Stimulated activated CD4-positive, alpha-beta T cell treated with anti-CD3 and anti-CD28 coated beads, TNF-alpha, amount 100 ng/mL, for 1 hour (primary cell): ENCODE measurements at places on chromosomes 11 and 22.
A peak's percentile ranks its signal among the peaks of the same experiment; 100 is the strongest.

DNA sequence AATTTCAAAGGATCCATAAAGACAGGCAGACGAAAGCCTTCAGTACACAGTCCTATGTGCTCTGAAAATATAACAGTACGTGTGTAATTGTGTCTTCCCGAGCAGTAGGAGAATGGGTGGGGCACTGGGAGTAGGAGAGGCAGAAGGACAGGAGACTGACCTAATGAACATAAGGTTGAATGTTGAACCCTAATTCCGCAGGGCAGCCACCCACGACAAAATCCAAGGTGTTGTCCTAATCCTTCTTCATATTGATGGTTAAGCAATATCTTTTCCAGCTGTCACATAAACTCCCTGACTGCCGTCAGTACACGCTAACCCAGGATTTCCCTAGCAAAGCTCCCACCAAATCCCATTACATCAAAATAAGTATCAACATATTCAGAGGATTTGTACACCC, 34.5 kb downstream of the SPATA19 start:
- DNase-seq = no peak

GRCh38 chr22:48539261-48539660, 1288.4 kb downstream of the BRD1 start:
- no peak for DNase-seq

- no peak for DNase-seq
These were observed 48.8 kb upstream of the SHISAL1 start for GRCh38 chr22:44361391-44362126.

DNA sequence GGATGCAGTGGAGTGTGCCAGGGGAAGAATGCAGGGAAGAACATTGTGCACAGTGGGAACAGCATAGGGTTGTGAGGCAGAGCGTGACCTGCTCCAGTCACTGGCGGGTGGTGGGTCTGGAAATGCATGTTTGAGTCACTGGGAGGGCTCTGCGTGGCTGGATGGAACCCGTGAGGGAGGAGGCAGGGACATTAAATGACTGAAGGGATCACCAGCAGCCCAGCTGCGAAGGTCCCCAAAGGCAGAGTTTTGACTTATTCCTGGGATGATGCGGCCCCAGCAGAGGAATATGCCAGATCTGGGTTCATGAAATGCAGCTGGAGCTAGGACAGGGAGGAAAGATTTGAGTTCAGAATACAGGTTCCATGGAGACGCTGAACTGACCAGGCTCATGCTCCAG, 104.0 kb upstream of the FGF3 start:
- DNase-seq = no peak

- DNase-seq = no peak
These were observed 48.0 kb downstream of the TSPAN18 start for GRCh38 chr11:44774731-44775130.

- DNase-seq = no peak
These were observed 1.6 kb downstream of the OR10G7 start for GRCh38 chr11:124039557-124039956.

- no peak for DNase-seq
These were observed 76.3 kb upstream of the SUSD2 start for GRCh38 chr22:24105013-24105360.

- no peak for DNase-seq
These were observed 8.1 kb downstream of the UPK3A start for GRCh38 chr22:45292731-45293442.

DNA sequence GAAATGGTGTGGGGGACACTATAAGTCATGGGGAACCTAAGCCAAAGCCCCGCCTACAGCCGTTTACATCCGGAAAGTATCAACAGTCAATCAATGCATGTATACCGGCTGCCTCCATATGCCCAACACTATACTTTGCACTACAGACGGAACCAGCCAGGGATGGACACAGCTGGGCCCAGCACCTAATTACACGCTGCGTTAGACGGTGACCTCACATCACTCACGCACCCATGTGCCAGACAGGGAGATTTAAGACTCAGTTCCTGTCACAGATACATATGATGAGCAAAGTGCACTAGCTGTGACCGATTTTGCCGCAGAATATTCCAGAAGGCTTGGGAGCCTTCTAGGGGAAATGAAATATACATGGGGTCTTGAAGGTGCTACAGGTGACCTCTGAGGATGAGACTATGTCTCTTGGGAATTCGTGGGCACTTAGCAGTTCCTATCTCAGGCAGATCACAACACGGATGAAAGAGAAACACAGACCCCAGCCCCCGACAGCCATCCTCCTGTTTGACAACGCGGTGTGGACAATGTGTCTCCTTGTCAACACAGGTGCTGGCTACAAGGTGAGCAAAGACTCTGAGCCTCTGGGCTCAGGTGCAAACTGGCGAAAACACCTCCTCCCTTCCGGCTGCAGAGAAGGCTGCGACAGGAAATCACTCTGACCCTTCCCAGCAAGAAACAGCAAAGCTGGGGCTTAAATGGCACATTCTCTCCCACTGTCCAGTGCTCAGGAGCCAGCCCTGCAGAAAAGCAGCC, 8.0 kb downstream of the AHNAK start:
- no peak for DNase-seq

- no peak for DNase-seq
These were observed 1707.6 kb upstream of the RAG2 start for GRCh38 chr11:38305682-38306081.

- DNase-seq = no peak
These were observed 52.4 kb downstream of the PTPRJ start for GRCh38 chr11:48032721-48033120.

GRCh38 chr11:132961453-132961852, 570.8 kb downstream of the OPCML start:
- no peak for DNase-seq

DNA sequence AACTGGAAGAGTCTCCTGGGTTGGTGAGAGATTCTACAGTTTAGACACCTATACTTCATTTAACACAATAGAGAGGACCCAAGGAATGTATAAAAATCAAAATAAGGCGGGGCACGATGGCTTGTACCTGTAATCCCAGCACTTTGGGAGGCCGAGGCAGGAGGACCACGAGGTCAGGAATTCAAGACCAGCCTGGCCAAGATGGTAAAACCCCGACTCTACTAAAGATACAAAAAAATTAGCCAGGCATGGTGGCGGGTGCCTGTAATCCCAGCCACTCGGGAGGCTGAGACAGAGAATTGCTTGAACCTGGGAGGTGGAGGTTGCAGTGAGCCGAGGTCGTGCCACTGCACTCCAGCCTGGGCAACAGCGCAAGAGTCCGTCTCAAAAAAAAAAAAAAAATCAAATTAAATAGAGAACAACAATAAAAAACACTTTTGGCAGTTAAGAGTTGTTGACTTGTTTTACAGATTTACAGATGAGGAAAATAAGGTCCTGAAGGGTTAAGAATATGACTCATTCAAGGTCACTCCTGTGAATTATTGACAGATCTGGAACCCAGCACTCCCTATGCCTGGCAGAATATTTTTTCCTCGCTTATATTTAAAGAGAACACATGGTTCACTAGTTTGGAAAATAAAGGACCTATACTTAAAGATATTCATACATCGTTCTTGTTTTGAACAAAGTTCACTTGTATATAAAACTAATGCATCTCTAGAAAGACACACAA, 5.2 kb downstream of the LGR4 start:
- DNase-seq = no peak

GRCh38 chr11:57667736-57668433, at the start of gene ZDHHC5:
Gene ZDHHC5 (plus strand): TSS chr11:57668114. CDS start chr11:57673091, 4,977 bp downstream.
- peak; percentile 97 for DNase-seq

DNA sequence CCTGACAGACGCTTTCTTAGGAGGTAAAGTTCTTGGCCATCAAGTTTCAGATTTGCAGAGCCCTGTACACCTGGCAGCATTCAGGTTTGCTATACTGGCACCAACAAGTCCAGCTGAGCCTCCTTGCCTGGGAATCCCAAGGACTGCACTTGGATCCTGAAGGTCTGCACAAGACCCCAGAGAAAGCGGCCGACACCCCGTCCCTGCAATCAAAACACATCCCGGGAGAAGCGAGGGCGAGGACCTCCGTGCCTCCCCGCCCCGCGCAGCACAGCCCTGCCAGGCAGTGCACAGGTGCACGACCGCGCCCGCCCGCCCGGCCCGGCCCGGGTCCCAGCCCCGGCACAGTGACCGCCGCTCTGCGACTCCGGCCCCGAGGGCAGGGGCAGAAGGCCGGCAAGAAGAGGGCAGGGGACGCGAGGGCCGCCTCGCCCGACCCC, 559 bp downstream of the MRTFA start:
- DNase-seq = no peak

- no peak for DNase-seq
These were observed 31.3 kb downstream of the CARD18 start for GRCh38 chr11:105108247-105108646.

- no peak for DNase-seq
These were observed 4.0 kb downstream of the TECTA start for GRCh38 chr11:121105063-121105480.

GRCh38 chr11:127931803-127932202, 655.6 kb downstream of the ETS1 start:
- no peak for DNase-seq

- no peak for DNase-seq
These were observed 5.7 kb upstream of the APOBEC3A start for GRCh38 chr22:38951734-38952133.

GRCh38 chr11:12245091-12245490, 132.3 kb upstream of the PARVA start:
- DNase-seq = no peak

DNA sequence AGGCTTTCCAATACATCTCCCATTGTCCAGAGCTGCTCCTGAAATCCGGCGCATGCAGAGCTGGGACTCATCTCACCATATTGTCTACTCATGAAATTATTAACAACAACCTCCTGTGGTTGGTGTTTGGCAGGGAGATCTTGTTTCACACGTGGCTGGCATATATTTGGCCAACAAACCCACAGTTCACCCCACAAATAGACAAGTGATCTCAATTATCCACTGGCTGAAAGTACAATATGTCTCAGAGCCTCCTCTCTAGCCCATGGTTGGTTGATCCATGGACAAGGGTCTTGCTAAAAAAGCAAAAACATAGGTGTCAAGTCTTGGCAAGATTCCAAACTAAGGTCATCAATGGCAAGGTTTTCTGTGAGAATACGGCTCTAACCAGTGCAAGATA, 386.9 kb downstream of the ETS1 start:
- DNase-seq = no peak

- DNase-seq = no peak
These were observed 4.0 kb downstream of the BANF1 start for GRCh38 chr11:66006134-66006890.

- DNase-seq = no peak
These were observed 16.1 kb downstream of the ALKBH8 start for GRCh38 chr11:107549253-107549953.

- no peak for DNase-seq
These were observed 3.0 kb downstream of the SSTR3 start for GRCh38 chr22:37209140-37209845.

DNA sequence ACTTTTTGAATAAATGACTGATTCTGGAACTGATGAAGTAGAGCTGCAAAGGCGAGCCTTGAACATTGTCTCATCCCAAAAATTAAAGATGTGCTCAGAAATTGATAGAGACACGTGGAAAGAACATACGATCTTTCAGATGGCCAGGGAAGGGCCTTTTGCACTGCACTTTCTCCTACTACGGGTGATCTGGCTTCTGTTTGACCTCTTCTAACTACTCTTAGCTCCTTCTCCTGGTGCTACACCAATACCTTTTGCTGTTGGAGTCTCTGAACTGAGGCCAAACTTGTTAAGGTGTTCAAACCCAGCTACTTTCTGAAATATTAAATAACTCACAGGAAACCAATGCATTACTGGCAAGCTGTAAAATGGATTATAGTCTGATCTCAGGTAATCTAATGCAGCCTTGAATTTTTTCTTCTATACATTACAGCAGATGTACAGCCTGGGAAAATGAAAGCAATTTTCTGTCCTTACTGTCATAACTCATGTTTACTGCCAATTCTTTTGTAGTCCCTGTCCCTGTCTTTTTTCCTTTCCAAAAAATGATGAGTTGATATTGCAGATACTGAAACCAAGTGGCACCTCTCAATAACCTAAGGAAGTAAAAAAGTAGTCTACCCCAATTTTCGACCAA, 1086.1 kb upstream of the CNTN5 start:
- DNase-seq = no peak

DNA sequence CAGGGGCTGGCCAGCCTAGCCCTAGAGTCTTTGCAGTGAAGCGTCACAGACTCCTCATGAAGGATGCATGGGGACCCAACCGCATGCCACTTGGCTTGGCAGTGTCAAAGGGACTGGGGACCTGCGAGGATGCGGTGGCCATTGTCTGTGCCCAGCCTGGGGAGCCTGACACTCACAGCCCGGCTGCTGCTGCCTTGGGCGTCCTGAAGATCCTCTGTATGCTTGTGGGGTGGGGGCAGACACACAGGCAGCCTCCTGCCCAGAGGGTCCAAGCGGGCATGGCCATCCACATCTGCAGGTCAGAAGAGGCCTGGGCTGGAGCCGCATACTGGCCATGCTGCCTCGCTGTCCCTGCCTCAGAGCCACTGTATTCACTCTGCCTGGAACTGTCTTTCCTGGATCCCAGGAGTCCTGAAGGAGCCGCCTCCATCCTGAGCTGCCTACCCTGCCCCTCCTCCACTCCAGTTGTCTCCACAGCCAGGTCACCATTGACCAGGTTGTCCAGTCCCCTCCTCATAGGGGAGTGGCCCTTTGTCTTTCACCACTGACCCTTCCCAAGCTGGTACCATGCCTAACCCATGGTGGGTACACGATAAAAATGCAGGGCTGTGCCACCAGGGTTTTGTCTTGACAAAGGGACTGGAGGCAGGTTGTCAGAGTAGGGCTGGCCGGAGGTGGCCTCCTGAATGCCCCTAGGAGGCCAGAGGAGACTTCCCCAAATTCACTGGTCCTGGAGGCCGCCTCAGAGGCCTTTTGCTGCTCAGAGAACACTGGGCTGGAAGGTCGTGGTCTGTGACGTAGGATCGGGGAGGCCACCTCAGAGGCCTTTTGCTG, 107.0 kb downstream of the KCNQ1OT1 start:
- no peak for DNase-seq

GRCh38 chr22:19038728-19039447, 83.3 kb downstream of the DGCR2 start:
- no peak for DNase-seq

- no peak for DNase-seq
These were observed 7.9 kb upstream of the TRIM44 start for GRCh38 chr11:35654711-35655110.

- no peak for DNase-seq
These were observed 188.9 kb downstream of the BCR start for GRCh38 chr22:23369054-23369685.

GRCh38 chr22:19900707-19901436, 40.7 kb upstream of the COMT start:
- no peak for DNase-seq
